ENCODE measurements at places on chromosomes 7 and 10.

DNA sequence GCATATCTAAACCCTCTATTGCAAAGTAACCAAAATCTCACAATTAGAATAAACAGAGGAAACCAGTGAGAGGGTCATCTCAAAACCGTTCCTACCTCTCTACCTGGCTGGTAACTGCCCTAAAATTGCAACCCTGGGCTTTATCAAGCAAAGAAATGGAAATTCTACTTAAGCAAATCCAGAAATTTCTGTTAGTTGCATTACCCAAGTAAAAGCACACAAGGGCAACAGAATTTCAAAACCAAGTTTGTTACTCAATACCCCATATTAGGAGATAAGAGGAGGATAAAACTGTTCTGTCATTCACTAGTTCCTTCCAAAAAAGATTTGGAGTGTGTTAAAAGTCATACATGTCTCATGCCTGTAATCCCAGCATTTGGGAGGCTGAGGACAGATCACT is 195.3 kb downstream of the FAM107B start:
- no peak for DNase-seq

GRCh38 chr10:24209432-24209771 is 464 bp downstream of the KIAA1217 start:
- peak; percentile 11 for DNase-seq

DNA sequence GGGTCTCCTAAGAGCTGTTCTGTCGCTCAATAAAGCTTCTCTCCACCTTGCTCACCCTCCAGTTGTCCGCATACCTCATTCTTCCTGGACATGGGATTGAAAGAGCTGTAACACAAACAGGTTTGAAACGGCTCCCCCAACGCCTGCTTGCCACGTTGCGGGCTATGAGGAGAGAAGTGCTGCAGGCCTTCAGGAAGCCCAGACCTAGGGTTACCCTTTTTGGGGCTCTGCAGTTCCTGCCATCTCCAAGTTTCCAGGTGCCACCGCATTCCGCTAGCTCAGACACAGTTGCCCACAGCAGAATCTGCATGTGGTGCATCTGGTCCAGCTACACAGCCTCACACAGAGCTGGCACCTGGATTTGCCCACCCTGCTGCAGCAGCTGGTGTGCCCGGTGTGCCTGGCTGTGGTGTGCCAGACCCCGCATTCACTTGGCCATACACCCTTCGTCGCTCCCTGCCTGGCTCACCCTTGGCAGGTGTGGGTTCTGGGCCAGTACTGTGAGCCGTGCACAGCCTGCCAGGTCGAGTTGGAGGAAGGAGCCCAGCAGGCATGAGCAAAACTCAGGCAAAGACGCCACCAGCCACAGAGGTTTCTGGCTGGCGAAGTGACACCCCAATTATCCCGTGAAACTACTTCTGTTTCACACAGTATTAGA is 253.2 kb upstream of the SEMA3A start:
- DNase-seq = no peak

- no peak for DNase-seq
These were observed 11.8 kb downstream of the FAS start for GRCh38 chr10:89002226-89002978.

DNA sequence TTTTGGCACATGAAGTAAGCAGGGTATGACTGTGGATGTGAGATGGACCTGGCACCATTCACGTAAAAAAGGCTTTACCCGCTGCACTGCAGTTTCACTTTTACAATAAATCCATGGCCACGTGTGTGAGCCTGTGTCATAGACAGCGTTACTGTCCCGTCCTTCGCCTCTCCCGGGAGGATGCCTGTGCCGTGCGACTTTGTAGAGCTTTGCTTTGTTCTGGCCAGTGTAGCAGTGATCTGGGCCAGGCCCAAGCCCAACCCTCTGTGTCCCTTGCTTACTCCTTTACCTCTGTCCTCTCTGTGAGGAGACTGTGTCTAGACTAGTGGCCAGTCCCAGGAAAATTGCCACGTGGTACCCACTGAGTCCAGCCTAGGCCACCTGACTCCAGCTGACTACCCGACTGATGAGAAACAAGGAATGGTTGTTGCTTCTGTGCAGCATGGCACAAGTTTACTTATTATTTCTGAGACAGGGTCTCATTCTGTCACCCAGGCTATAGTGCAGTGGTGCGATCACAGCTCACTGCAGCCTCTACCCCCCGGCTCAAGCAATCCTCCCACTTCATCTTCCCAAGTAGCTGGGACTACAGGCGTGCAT is 48.1 kb downstream of the JAKMIP3 start:
- no peak for DNase-seq

GRCh38 chr10:112637901-112638300 is 190.9 kb downstream of the VTI1A start:
- no peak for DNase-seq

- no peak for DNase-seq
These were observed 26.3 kb upstream of the COL1A2 start for GRCh38 chr7:94368371-94368791.

DNA sequence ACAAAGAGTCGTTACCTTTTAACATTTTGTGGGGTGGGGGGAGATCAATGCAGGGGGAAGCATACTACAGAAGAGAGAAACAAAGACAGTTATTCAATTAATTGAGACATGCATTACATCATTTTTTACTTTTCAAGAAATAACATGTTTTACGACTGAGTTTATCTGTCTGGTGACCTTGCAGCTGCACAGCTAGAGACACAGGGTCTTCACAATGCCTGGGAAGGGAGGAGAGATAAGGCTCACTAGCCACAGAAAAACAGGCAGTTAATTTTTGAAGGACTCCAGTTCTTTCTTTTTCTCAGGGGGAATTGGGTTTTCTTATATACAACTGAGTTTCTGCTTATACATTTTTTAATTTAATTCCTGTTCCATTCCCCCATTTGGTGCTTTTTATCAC is 30.1 kb downstream of the ZPBP start:
- no peak for DNase-seq

- DNase-seq = no peak
These were observed 742.5 kb downstream of the NXPH1 start for GRCh38 chr7:9175871-9176270.

DNA sequence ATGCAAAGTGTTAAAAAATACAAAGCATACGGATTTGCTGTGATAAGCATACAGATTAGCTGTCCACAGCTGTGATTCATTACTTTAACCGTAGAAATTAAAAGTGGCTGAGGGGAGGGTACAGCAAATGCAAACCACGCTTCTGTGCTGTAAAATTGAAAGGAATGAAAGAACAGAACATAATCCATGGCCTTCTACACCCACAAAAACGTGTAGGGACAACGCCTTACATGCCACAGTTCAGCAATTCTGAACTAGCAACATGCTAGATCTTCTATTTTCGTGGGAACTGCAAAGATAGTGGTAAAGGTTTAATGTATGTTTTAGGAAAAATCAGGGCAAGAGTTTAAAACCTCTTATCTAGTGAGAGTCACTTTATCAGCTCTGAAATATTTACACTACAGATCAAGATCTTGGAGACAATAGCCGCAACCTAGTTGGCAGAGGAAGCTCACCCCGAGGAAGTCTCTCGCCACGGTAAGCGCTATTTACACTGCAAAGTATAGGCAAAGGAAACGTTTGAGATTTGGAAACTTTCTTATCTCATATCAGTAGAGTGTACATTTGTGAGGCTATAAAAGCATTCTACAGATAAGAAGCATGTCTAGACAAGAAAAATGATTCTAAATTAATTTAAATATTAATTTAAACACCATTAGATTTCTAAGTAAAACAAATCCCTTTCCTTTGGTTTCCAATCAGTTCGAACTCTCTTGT is 193.6 kb downstream of the MLLT10 start:
- no peak for DNase-seq

- DNase-seq = peak; percentile 95
These were observed 92.0 kb upstream of the INSIG1 start for GRCh38 chr7:155205368-155206317.

GRCh38 chr10:87691506-87692070 is 31.9 kb downstream of the PAPSS2 start:
- no peak for DNase-seq

DNA sequence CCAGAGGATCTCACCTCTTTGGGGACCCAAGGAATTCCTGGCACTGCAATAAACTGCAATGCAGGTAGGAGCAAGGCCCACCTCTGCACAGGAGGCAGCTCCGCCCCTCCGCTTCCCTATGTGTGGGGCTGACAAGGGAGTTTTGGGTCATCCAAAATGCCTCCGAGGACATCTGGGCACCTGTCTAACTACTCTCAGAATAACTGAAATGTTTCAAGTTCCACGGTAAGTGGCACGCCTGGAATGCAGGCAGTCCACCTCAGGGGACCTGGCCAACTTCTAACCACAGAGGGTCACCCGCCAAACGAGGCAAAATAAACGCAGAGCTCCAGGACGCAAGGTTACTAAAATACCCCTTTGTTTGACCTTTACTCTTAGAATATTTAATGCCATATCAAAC is 102.5 kb downstream of the FGFR2 start:
- no peak for DNase-seq

GRCh38 chr10:128897401-128898129 is 569.5 kb upstream of the MGMT start:
- DNase-seq = no peak

- DNase-seq = no peak
These were observed 21.7 kb upstream of the ZNF365 start for GRCh38 chr10:62352356-62352970.

DNA sequence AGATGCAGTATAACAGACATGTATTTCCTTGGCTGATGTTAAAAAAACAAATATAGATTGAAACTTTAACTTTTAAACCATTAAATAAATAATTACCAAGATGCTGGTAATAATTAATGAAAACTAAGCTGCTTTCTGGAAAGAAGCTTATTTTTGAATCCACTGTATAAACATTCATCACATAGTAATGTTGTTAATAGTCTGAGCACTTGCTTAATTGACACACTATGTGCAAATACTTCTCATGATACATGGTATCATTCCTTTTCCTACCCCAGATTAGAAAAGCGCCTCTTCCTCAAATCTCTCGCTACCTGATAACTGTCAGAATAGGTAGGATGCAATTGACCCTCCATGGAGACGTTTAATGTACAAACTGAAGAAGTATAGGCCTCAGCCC is 15.0 kb upstream of the COL28A1 start:
- no peak for DNase-seq

DNA sequence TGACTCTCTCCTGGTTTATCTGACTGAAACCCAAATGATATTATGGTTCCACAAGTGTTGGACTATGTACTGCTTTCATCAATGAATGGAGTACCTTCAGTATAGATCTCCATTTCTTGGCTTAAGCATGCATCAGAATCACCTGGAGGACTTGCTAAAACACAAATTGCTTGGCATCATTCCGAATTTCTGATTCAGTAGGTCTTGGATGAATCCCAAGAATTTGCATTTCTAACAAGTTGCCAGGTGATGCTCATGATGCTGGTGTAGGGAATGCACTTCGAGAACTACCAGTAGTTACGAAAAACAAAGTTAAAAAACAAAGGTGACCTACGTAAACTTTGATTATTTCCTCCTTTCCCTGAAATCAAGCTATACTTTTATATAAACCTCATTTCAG is 119.0 kb upstream of the FEZF1 start:
- no peak for DNase-seq

DNA sequence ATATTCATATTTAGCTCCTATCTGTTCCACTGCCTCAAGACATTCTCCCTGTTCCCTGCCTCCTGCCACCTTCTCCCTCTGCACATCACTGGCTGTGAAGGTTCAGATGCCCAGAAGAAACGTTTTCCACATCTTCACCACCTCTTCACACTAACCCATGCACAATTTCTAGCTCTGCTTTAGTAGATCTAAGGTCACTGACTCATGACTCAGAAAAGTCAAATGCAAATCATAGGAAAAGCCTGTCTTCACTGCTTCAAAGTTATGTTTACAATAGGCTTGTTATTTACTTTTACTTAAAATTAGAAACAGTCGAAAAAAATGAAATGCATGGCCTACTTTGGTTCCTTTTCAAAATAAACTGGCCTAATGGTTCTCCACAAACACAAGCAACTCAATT is 2.5 kb downstream of the SCRN1 start:
- DNase-seq = no peak

DNA sequence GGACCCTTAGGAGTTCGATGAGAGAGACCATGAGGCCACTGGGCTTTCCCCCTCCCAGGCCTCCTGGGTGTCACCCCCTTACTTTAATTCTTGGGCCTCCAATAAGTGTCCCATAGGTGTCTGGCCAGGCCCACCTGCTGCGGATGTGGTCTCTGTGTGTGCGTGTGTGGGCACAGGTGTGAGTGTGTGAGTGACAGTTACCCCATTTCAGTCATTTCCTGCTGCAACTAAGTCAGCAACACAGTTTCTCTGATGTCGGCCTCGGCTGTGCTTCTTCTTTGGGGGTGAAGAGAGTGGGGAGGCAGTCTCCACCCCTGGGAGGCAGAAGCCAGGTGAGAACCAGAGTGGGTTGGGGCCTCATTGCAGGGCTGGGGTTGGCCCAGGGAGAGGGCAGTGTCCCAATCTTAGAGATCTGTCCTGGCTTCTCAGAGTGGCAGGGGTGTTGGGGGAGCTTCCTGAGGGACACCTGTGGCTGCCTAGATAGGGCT is 1.5 kb downstream of the PVRIG start:
- DNase-seq = peak; percentile 73

GRCh38 chr10:79445977-79446757 is 743 bp upstream of the ZCCHC24 start:
- peak; percentile 41 for DNase-seq

DNA sequence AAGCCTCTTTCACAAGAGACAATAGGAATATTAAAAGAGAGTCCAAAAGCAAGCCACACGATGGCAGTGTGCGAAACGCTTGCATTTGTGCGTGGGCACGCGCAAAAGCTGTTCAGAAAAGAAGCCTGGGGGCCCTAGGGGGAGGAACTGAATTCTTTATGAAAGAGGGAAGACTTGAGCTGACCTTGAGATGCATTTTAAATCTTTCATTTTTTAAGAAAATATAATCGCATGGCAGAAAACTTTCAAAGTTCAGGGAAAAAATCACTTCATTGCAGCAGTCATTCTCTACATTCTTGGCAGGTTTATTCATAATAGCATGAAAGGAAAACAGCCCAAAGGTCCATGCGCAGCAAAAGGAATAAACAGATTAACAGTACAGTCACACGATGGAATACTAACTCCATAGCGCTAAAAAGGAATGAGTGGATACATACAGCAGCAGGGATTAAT is 206.5 kb upstream of the PRKCQ start:
- no peak for DNase-seq

DNA sequence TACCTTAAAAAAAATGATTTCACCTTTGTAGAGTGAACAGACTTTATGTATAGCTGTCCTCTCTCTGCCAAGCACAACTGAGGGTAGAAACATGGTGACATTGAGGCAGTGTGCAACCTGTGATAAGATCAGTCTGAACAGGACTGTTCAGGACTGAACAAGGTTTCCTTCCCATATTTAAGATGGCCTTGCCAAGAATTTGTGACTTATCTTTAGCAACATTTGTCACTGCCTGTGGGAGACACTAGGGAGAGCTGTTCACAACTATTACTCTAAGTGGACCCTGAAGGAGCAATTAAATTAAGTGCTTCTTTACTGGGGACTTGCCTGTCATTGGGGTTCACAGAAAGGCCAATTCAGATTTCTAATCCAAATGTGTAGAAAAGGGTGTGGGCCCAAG is 6.7 kb downstream of the OR13A1 start:
- DNase-seq = no peak

DNA sequence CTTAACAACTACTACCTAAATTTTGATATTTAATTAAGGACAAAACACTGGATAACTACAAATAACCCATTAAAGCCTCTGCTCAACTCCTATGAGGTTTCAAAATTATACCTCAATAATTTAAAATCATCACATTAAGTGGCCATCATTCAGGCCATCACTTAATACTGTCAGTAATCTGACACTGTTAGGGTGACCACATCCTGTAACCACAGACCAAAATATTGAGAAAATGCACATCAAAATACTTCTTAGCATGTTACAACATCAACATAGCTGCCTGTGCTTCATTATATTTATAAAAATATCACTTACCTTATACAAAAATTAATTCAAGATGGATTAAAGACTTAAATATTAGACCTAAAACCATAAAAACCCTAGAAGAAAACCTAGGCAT is 23.3 kb downstream of the SEM1 start:
- no peak for DNase-seq

All from DND-41 (cell line).